ENCODE measurements at places on chromosomes 6 and 20.
A peak's percentile ranks its signal among the peaks of the same experiment; 100 is the strongest.

GRCh38 chr6:160859822-160860221, 131.7 kb upstream of the MAP3K4 start:
- no peak for DNase-seq

DNA sequence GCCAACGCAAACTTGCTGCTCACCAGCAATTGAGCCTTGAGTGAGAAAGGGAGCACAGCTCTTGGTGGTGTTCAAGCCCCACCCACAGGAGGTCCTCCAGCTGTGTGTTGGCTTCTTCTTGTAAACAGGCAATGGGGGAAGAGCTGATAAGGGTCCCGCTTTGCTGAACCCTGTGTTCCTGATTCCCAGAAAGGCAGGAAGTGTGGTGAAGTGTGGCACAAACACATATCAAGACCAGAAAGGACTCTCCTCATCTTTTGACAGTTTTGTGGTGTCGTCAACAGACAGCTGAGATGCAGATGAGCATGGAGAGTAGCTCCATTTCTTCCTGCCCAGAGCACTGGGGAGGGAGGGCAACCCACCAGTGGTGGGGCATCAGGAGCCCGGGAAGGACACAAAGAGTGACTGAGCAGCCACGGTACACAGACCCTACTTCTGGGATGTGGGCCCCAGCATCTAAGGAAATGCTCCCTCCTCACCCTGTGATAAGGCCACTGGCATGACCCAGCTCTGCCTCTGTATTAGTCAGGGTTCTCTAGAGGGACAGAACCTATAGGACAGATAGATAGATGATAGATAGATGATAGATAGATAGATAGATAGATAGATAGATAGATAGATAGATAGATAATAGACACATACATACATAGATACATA, 188.9 kb upstream of the TAB2 start:
- no peak for DNase-seq

DNA sequence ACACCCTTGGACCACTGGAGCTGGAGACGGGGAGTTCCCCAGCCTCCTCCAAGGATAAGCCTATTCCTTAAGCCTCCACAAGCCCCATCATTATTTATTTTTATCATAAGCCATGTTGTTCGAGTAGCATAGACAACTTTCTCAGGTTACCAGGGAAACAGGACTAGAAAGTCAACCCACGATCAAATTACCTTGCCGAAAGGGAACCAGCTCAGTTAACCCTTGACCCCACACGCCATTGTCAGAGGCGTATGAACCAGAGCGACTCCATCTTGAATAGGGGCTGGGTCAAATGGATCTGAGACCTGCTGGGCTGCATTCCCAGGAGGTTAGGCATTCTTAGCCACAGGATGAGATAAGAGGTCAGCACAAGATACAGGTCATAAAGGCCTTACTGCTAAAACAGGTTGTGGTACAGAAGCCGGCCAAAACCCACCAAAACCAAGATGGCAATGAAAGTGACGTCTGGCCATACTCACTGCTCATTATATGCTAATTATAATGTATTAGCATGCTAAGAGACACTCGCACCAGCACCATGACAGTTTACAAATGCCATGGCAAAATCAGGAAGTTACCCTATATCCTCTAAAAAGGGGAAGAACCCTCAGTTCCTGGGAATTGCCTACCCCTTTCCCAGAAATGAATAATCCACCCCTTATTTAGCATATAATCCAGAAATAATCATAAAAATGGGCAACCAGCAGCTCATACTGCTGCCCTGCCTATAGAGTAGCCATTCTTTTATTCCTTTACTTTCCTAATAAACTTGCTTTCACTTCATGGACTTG, 22.4 kb downstream of the SYNJ2 start:
- no peak for DNase-seq

GRCh38 chr6:11798538-11798937, 19.9 kb upstream of the ADTRP start:
- no peak for DNase-seq

- no peak for DNase-seq
Measured at GRCh38 chr20:62808211-62808865, 3.7 kb downstream of the OGFR start.

GRCh38 chr20:17343091-17343490, 116.3 kb downstream of the PCSK2 start:
- DNase-seq = no peak

- no peak for DNase-seq
Measured at GRCh38 chr6:145544514-145544913, 190.8 kb downstream of the EPM2A start.

DNA sequence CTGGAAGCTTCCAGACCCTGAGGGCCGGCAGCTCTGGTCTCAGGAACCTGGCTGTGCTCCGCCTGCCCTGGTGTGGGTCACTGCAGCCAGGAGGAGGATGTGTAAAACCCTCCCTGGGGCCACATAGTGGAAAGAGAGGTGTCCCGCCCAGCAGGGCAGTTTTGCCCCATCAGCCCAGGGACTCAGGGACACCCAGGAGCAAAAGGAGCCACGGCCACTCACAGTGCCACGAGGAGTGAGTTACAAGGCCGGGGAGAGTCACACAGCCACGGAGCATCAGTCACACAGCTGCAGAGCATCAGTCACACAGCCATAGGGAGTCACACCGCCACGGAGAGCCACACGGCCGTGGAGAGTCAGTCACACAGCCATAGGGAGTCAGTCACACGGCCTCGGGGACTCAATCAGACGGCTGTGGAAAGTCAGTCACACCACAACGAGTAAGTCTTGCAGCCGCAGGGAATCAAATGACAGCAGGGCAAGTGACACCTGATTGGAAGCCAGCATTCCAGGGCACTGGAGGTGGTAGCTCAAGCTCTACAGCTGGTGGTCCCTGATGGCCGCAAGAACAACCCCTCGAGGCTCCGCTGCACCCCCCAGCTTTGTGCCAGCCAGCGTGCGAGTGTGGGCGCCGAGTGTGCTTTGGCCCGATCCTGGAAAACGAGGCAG, 60.9 kb downstream of the DLL1 start:
- DNase-seq = no peak

GRCh38 chr6:3377536-3378397, 79.1 kb downstream of the SLC22A23 start:
- DNase-seq = no peak

DNA sequence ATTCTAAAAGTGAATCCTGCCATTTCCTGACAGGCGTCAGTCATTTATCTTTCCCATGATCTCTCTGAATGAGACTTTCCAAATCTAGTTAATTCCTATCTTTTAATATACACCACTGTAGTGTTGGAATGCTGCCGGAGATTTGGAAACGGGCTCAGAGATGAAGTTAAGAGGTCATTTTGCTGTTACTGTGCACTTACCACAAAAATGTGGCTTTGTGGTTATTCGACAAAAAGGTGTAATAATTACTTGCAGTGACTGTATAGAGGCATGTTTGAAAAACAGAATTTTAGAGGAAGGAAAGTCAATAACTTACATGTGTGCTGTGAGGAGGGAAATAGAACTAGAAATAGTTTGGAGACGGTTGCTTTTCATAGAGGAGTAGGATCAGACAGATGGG, 460.2 kb upstream of the BTBD3 start:
- DNase-seq = no peak

- DNase-seq = peak; percentile 55
Measured at GRCh38 chr6:13767121-13767808, 47.1 kb downstream of the MCUR1 start.

DNA sequence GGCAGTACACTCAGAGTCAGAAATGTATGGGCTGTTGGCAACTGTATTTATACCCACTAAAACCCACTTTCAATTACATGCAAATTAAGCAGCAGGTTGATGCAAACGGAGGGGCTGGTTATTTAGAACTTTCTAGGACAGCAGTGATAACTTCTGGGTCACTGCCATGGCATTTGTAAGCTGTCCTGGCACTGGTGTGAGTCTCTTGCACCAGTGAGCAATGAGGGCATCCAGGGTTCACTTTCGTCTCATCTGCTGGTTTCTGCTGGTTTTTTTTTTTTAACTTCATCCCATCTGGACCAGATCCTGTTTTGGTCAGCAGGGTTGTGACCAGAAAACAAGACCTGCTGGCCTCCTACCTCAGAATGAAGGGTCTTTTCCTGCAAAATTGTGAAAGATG, 49.2 kb downstream of the CDH26 start:
- DNase-seq = no peak

DNA sequence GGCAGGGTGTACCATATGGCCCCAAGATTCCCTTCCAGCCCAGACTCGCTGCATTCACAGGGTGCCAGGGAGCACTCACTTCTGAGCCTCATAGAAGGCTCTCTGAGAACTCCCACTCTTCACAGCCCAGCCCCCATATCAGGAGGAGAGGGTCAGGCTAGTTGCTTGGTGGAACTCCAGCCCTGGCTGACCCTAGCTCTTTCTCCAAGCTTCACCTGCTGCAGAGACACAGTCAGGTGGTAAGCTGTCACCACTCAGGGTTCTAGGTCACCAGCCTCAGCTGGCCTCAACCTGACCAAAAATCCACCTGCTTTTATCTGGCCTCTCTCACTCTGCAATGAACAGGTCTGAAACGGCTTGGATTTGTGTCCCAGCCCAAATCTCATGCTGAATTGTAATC, 162.7 kb upstream of the MLN start:
- no peak for DNase-seq

GRCh38 chr6:81613606-81614005, 138.9 kb downstream of the TENT5A start:
- DNase-seq = no peak

DNA sequence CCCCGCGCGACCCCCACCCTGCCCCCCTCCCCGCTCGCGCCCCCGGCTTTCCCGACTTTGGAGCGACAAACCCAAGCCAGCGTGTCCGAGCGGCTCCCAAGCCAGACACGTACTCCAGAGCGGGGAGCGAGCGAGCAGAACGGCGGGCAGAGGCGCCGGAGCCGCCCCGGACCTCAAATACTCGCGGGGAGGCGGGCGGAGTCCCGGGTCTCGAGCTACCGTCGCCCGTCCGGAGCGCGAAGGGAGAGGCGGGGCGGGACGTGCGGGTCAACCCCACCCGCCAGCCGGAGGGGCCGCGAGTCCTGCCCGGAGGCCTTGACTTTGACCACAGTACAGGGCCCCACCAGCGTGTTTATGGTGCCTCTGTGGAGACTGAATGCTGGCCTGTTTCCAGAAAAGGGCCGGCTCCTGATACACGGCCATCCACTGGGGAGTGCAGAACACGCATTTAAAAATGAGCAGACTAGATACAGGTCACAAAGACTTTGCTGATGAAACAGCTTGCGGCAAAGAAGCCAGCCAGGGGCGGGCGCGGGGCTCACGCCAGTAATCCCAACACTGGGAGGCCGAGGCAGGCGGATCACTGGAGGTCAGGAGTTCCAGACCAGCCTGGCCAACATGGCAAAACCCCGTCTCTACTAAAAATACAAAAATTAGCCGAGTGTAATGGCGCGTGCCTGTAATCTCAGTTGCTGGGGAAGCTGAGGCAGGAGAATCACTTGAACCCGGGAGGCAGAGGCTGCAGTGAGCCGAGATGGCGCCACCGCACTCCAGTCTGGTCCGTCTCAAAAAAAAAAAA, at the start of gene SERPINB6:
Gene SERPINB6 (minus strand): TSS at position 148 of the 799 bp plus-strand sequence. CDS start 12,235 bp downstream, outside the sequence.
- DNase-seq = no peak

DNA sequence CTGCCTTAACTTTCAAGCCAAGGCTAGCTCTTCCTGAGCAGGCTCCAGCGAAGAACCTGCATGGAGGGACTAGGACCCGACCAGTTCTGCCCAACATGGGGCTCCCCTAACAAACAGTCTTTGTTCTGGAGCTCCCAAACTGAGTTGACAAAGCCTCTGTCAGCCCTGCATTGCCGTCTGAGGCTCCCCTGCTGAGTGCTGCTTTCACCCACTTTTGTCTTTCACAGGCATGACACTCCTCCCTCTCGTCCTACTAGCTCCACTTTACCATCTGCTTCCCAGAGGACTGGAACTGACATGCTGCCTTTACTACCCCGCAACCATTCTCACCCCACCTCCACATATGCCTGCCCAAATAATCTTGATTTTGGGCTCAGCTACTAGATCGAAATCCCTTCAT, 45.1 kb upstream of the B4GALT5 start:
- no peak for DNase-seq

- no peak for DNase-seq
Measured at GRCh38 chr20:19336631-19337030, 124.2 kb downstream of the SLC24A3 start.

DNA sequence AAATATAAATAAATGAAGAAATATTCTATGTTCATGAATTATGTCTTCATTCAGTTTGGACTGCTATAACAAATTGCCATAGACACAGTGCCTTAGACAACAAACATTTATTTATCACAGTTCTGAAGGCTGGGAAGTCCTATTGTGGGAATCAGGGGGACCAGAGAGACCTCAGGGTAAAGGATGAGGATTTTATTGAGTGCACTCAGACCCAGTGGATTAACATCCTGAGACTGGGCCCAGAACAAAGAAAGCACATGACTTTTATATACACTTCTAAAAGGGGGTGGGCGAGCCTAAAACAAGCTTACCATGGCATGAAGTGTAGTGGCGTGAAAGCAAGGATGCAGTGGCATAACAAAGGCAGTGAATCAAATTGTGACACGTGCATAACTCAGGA, 26.9 kb upstream of the CBLN4 start:
- no peak for DNase-seq

DNA sequence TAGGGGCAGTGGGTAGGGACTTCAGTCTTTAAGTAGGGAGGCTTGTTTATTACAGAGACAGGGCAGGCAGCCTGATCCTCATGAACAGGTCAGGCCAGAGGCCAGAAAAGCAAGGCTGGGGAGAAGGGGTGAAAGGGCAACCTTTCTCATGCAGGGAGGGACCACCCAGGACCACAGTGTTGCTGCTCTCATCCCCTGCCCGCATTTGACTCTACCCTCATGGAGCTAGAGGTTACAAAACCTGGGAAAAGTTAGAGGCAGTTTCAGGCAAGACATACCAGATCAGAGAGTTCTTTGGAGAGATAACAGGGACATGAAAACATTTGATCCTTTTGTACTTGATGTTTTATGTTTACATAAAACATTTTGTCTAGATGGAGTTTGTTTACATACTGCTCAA, 38.1 kb downstream of the MDGA1 start:
- DNase-seq = no peak

GRCh38 chr6:98576791-98577190, 257.6 kb upstream of the POU3F2 start:
- no peak for DNase-seq

- DNase-seq = no peak
Measured at GRCh38 chr20:13515796-13516558, 122.8 kb downstream of the TASP1 start.

Data from left kidney (tissue), 8 donors.